ENCODE measurements at places on chromosomes 1 and 21.
A peak's percentile ranks its signal among the peaks of the same experiment; 100 is the strongest.

GRCh38 chr1:30085811-30086770 is 637.3 kb downstream of the MATN1 start:
- peak; percentile 21 for DNase-seq

DNA sequence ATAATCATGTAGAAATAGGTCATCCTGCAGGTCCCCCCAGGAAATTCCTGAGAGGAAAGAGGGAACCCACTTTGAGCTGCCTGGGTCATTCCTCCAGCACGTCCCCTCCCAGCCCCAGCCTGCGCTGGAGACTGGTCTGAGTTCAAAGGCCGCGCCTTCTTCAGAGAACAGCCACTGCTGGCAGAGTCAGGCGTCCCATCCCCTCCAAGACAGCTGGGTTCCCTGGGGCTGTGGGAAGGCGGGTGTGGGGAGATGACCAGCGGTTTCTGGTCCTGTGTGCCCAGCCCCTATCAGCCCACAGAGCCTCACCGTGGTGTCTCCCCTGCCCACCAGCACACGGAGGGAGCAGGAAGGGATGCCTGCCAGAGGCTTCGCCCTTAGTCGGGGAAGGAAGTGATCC is 18.0 kb upstream of the TRAPPC10 start:
- DNase-seq = no peak

GRCh38 chr21:17585875-17586450 is 26.7 kb downstream of the BTG3 start:
- no peak for DNase-seq

GRCh38 chr1:54874079-54874830 is 12.7 kb downstream of the DHCR24 start:
- no peak for DNase-seq

DNA sequence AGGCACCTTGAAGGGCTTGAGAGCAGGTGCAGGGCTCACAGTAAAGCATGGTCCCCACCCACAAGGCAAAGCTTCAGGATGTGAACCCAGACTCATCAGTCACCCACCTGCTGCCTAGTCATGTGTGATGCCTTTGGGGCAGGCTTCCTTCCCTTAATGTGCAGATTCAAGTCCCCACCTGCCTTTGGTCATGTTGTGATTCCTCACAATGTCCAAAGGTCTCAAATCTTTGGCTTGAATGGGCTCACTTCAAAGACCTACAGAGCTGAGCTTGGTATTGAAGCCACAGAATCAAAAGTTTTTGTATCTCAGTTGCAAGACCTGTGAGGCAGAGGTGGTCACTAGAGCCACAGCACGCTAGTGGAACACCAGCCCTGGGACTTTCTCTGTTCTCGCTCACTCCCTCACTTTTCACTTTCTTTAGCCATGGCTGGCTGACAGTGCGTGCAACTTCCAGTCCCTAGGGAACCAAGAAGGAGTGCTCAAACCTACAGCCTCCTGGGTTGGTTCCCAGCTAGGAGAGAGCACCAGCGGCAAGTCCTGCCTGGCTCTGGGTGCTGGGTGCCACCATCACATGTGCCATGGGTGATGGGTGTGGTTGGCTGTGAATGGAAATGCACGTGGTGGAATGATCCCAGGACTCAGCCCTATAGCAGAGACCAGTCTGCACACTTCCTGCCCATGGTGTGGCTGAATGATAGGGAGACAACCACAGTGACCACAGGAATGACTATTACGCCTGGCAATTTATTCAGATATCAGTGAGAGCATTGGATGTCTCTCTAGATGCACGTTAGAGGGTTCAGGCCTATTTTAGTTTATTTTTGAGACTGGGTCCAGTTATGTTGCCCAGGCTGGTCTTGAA is 26.4 kb upstream of the CLIC6 start:
- DNase-seq = no peak

GRCh38 chr1:165365341-165365740 is 8.8 kb upstream of the LMX1A start:
- DNase-seq = no peak

GRCh38 chr1:229884765-229885164 is 182.3 kb upstream of the GALNT2 start:
- DNase-seq = no peak

- DNase-seq = no peak
These were observed 31.4 kb downstream of the POFUT2 start for GRCh38 chr21:45256021-45256911.

DNA sequence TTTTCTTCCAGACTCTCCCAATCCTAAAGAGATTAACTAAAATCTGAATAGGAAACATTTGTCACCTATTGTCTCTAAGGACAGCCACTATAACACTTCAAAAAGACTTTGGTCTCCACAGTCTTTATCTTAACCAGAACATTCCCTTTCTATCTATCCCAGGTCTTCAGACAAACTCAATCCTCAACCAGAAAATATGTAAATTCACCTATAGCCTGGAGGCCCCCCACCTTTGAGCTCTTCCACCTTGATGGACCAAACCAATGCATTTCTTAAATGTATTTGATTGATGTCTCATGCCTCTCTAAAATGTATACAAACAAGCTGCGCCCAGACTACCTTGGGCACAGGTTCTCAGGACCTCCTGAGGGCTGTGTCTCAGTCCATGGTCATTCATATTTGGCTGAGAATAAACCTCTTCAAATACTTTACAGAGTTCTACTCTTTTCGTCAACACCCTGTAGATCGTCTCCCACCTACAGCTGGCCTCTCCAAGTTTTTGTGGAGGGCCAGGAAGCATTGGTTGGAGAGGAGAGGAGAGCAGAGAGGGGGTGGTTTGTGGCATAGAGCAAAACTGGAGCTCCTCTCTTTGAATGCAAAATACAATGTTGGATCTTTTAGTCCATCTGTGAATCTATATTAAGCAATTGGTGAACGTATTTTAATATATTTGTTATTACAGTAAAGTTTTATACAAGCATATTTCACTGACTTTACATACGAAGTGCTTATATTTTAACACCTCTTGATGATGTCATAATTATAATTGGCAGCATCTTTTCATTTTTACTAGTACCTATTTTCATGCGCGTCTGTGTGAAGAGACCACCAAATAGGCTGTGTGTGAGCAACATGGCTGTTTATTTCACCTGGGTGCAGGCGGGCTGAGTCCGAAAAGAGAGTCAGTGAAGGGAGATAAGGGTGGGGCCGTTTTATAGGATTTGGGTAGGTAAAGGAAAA is 230.7 kb upstream of the DUSP10 start:
- no peak for DNase-seq

DNA sequence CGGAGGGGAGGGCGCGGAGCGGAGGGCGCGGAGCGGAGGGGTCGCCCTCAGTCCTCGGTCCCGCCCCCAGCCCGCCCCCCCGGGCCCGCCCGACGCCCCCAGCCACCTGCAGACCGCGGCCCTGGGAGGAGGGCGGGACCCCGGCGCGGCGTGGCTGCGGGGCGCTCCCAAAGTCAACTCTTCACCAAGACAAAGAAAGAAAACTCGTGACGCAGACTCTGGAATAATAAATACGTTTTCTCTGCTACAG is 1.2 kb downstream of the HES4 start:
- DNase-seq = no peak

GRCh38 chr21:41133874-41134522 is 34.0 kb upstream of the BACE2 start:
- no peak for DNase-seq

GRCh38 chr1:35345439-35345981 is 77.0 kb downstream of the ZMYM4 start:
- no peak for DNase-seq

DNA sequence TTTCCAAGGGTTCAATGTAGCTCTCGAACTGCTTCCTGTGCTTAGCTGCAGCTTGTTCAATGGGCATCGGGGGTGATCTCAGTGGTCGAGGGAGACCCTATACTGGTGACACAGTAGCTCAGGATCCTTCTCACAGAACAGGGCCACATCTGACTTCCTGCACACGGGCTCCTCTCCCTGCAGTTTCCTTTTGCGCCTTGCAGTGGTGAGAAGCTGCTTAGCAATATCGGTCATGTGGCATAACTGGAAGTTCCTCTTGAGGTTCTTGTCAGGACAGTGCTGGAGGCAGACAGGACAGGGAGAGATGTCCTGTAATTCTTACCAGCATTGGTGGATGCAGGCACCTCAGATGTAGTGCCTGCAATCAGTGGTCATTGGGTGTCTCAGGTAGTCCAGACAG is 140.5 kb upstream of the MAP1LC3C start:
- no peak for DNase-seq

DNA sequence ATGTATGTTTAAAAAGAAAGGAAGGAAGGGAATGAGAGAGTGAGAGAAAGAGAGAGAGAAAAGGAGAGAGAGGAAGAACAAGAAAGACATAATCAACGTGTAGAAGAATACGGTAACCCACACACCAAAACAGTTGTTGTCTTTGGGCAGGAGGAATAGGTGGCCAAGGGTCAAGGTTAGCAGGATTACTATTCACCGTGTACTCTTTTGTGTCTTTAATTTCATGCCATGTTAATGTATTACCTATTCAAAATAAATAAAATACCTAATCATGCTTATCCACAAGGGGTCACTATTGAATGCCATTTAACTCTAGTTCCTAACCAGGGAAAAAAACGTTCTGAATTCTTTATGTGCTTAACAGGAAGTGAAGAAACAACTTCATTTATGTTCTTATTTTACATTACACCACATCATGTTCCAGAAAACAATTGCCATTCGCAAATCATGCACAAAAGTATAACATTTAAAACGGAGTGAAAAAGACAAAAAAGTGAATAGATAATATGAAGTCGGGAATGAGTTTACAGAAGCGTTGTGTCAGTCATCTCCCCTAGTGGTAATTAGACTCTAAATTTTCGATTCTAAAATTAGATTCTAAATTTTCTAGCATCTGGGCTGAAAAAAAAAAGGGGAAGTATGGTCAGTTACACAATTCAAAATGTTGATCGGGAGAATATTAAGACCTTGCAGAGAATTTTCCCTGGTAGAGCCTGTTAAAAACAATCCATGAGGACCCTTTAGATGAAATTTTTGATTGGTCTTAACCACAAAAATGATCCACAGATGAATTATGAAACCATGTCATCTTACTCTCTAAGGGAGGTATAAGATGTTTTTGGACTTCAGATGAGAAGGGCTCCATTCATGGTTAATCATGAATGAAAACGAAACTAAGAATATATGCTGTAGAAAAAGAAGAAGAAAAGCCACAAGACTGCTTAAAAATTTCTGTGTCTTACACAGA is 700 bp upstream of the KMO start:
- DNase-seq = no peak

DNA sequence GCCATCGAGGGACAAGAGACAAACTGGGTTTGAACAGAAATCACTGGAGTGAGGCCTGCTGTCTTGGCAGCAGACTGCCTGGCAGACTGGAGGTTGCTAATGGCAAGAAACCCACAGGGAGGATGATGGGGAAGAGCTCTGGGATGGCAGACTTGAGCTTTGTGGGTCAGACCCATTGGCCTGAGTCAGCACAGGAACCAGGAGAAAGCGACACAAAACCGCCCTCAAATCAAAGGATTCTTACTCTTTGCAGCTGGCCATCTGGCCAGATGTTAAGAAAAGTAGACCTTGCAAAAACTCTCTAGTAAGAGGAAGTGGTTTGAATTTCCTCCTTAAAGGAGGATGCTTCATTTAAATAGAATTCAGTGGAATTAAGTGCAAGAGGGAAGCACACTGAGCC is 195.2 kb upstream of the JUN start:
- no peak for DNase-seq

DNA sequence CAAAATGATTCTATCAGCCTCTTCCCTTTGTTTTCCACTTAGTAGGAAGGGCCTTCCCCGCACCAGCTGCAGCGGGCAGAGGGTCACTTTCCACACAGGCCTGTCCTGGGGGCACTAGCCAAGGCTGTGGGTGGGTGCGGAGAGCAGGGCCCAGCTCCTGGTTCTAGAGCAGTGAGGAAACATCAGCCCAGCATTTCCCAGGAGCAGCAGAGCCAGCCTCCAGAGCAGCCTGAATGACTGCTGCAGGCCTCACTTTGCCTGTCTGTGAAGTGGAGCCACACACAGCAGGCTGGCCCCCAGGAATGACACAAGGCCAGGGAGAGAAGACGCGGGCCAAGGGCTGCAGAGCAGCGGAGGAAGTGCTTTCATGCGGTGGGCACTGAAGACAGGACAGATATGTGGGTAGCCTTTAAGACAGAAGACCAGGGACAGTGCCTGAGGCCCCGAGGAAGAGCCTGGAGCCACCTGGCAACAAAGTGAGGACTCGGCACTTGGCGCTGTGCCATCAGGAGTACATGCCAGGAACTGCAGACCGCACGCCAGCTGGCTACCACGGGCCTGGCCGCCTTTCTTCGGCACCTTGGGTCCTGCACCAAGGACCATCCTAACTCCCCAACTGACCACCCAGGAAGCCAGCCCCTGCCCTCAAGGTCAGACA is 42.0 kb downstream of the ACOT7 start:
- DNase-seq = no peak

- DNase-seq = no peak
These were observed 14.7 kb upstream of the COL6A2 start for GRCh38 chr21:46082963-46083790.

DNA sequence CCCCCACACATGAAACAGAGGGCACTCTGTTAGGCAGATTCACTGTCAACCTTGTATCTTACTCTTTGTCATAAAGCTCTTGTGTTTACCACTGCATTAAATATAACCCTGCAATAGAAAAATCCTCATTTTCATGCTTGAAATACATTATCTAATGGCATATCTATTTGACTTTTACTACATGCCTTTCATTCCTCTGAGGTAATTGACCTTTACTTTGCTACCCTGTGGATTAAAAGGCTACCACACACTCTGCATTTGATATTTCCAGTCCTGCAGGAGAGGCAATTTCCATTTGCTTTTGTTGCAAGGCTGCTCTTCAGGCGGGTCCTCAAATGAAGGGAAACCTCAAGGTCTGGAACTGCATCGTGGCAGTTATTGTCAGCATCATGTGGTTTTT is 238.0 kb downstream of the NTNG1 start:
- DNase-seq = no peak

- no peak for DNase-seq
These were observed 56.1 kb downstream of the NTPCR start for GRCh38 chr1:233006541-233006973.

DNA sequence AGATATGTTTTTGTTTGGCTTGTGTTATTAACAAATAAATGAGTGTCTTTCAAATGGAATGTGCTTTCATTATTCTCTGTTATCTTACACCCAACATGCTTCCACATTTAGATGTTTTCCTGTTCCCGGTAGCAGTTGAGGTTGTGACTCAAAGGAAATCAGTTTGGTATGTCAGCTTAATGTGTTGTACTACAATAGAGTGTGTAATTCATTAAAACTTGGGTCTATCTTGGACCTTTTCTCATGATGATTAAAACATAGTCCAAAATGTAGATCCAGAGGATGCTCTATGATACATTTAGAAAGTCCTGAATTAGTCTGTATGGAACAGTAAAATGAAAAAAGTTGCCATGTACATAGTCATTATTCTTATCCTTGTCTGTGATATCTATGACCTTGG is 26.7 kb downstream of the RTCA start:
- DNase-seq = no peak
